HTR-8/SVneo (cell line): ENCODE measurements at places on chromosomes 7 and 10.

GRCh38 chr7:155581954-155582353 is 35.6 kb upstream of the CNPY1 start:
- DNase-seq = no peak

- no peak for DNase-seq
These were observed 549 bp downstream of the CALY start for GRCh38 chr10:133336118-133336576.

DNA sequence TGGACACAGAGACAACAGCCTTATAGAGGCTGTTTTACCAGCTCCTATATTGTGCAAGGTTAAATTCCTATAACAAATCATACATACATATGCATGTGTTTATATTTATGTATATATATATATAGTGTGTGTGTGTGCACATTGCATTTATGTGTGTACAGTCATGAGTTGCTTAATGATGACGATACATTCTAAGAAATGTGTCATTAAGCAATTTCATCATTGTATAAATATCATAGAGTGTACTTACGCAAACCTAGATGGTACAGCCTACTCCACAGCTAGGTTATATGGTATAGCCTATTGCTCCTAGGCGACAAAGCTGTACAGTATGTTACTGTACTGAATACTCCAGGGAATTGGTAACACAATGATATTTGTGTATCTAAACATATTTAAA is 30.1 kb upstream of the TNKS2 start:
- no peak for DNase-seq

DNA sequence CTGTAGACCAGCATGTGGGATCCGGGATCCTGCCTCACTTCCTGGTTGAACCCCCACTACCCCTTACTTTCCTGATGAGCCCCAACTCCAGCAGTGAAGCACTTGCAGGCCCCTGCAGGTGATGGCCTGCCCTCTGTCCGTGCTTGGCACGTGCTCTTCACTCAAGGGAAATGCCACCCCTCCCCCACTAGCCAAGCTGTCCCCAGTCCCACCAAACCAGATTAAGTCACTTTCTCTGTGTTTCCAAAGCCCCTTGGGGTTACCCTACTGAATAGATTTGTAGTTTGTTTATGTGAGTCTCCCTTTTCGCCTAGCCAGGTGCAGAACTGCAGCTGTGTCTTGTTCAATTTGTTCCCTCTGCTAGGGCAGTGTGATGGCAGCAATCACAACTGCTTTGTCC is 121.7 kb downstream of the WDFY4 start:
- no peak for DNase-seq

DNA sequence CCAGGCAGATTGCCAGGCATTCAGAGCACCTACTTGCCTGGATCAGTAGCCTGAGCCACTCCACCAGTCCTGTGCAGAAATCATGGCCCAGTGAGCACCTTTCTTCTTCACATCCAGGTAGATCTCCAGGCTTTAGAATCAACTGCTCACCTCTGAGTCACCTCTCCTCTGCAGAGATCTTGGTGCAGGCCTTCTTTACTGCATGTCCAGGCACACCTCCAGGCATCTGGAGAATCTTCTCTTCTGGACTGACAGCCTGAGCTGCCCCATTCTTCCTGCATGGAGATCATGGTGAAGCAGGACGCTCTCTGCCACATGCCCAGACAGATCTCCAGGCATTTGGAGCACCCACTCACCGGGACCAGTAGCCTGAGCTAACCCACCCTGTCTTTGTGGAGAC is 894.5 kb upstream of the MBL2 start:
- no peak for DNase-seq
